ENCODE measurements at places on chromosomes 1 and 21.

GRCh38 chr1:217072926-217073325 lies 349.7 kb upstream of the ESRRG start:
- DNase-seq: no peak

DNA sequence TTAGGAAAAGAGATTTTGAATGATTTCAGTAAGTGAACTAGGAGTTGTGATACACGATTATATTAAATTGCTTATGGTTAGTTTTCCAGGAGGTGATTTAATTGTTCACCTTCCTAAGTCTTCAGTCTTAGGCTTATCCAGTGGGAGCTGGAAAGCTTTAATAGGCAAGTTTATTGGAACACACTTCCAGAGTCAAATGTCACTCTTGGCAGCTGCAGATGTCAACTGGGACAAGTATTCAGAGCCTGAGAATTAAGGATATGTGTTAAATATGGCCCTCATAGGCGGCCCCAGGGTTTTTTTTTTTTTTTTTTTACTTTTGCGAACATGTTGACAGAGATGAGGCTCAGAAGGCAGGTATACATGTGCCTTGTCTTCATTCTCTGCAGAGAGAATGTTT lies 29.2 kb downstream of the UCK2 start:
- DNase-seq: no peak

- no peak for DNase-seq
Measured at GRCh38 chr1:156368157-156368658, 803 bp upstream of the RHBG start.

DNA sequence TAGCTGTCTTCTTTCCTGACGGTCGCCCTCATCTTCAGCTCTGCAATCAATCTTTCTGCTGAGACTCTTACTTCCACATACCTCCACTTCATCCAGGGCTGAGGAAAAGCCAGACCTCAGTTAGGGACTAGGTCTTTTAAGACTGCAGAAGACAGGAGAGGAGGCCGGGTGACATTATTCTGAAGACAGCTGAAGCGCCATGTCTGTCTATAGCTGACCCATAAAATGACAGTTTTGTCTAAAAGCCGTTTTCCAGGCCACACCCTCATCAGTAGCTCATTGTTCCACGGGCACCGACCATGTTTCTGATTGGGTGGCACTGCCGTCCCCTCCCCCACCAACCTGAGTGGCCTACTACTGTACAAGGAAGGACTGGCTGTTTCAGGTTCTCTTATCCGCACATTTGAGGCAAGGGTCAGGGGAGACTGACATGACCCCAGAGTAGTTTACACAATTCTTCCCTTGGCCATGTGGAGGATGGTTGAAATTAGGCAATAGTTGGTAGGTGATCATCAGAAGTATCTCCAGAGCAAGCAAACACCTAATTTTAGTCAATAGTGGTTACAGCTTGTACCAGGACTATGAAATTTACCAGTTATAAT lies at the start of gene ADCY10:
TSS of gene ADCY10 (minus strand) at position 240 of the 602 bp plus-strand sequence. CDS start 8,994 bp downstream, outside the sequence.
- no peak for DNase-seq

DNA sequence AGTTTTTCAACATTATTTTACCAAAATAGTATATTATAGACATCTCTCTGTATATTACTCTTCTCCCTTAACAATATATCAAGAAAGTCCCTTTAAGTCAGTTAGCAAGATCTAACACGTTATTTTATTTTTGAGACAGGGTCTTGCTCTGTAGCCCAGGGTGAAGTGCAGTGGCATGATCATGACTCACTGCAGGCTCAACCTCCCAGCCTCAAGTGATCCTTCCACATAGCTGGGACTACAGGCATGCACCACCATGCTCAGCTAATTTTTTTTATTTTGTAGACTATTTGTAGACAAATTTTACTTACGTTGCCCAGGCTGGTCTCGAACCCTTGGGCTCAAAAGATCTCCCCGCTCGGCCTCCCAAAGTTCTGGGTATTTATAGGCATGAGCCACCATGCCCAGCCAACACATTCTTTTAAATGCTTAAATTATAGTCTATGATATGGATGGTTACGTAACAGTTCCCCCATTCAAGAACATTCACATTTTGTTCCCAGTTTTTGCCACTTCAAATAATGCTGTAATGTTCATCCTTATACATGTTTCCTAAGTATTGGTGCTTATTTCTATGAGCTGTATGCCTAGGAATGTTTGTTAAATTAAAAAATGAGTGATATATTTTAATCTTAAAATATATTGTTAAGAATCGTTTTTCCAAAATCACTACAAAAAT lies 70.4 kb downstream of the TUT4 start:
- no peak for DNase-seq

DNA sequence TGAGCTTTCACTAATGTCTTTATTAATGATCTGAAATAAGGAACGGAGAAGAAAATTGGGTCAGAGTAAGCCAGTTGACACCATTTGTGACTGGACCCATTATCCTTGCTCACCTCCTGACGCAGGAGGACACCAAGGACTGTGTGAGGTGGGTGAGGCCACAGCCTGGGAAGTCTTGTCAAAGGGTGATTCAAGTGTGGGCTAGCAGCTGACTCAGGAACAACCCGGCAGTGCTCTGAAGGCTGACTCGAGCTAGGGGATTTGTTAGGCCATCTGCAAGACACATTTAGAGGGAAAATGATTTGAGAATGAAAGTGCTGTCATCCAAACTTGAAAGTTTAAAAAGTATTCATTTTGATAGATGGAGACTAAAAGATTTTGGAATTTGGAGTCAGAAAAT lies 21.2 kb downstream of the PRRX1 start:
- DNase-seq: no peak
